Stomach (tissue), 19 donors: ENCODE measurements at places on chromosomes 11 and 22. TPM values are rescaled to one million over a fixed set of nuclear protein-coding genes. Genes with fewer than 3 reads are reported as not detected.

The SERPING1 gene
- total RNA-seq = 204 TPM

The PDGFD gene
- total RNA-seq = not detected

The JAM3 gene
- 83.4 TPM for total RNA-seq

DNA sequence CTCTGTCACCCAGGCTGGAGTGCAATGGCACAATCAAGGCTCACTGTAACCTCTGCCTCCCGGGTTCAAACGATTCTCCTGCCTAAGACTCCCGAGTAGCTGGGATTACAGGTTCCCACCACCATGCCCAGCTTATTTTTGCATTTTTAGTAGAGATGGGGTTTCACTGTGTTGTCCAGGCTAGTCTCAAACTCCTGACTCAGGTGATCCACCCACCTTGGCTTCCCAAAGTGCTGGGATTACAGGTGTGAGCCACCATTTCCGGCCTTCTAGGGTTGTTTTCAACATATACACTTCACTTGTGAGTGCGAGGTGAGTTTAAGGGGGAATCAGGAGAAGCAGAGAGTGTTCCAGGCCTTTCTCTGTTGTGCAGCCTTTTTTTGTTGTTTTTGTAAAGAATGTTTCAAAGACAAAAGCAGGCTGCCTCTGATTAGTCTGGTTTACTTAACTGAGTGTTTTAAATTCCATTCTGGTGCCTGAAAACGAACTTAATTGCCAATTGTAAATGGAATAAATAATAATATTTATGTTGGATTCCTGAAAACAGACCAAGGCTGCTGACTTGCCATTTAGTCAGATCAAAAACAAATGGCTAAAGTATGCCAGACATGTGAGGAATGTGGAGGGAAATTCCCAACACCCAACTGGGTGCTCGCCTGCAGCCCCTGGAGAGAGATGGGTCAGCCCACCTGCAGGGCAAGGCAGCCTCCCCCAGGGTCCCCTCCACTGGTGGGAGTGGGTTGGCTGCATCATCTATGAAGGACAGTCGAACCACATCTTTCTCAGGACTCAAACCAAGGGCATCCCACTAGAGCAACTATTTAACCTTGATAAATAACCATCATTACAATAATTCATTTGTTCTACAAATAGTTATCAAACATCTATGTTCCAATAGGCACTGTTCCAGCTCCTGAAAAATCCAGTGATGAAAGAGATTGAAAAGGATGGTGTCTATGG, 4.6 kb upstream of the RANGAP1 start:
- DNase-seq = no peak
- peak overlapping the region; percentile 37 for H3K27ac ChIP-seq
- no peaks in the 10 kb centered on the region for H3K36me3 ChIP-seq
- no peaks in the 10 kb centered on the region for H3K27me3 ChIP-seq
- H3K4me1 ChIP-seq = peaks cover 31% of the 10 kb centered on the region

DNA sequence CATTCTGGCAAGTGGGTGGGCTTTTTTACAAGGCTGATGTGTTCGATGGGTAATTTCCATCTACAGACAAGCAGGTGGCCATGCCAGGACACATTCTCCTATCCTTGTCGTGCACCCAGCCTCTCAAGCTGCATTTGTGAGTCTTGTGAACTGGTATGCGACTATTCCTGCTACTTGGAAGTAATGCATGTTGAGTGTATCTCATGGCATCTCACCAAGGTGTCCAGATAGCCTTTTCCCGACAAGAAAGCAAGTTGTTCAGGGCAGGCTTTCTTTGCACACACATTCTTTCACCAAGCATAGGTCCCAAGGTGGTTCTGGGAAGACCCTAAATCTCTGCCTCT, 18.8 kb upstream of the SYT13 start:
- no peak overlapping the region for H3K27ac ChIP-seq
- no peak for DNase-seq
- no peak overlapping the region for H3K4me3 ChIP-seq
- no peaks in the 10 kb centered on the region for H3K36me3 ChIP-seq
- no peaks in the 10 kb centered on the region for H3K27me3 ChIP-seq
- H3K4me1 ChIP-seq = no peaks in the 10 kb centered on the region

- DNase-seq = peak; percentile 70
- H3K27me3 ChIP-seq = no peaks in the 10 kb centered on the region
- no peak overlapping the region for H3K27ac ChIP-seq
These were observed 541.9 kb upstream of the CCDC90B start for GRCh38 chr11:83827940-83828554.

DNA sequence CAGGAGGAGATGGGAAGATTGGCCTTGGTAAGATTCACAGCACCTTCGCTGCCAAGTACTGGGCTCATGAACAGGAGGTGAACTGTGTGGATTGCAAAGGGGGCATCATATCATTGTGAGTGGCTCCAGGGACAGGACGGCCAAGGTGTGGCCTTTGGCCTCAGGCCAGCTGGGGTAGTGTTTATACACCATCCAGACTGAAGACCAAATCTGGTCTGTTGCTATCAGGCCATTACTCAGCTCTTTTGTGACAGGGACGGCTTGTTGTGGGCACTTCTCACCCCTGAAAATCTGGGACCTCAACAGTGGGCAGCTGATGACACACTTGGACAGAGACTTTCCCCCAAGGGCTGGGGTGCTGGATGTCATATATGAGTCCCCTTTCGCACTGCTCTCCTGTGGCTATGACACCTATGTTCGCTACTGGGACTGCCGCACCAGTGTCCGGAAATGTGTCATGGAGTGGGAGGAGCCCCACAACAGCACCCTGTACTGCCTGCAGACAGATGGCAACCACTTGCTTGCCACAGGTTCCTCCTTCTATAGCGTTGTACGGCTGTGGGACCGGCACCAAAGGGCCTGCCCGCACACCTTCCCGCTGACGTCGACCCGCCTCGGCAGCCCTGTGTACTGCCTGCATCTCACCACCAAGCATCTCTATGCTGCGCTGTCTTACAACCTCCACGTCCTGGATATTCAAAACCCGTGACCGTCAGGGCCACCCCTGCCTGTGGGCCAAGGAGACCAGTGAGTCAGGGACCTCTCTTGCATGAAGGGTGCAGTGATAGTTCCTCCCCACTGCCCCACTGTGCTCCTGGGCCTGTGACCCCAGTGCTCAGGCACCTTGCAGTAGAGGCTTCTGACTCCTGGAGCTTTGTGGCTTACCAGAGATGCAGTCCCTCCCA, 83.6 kb downstream of the BCR start:
- peaks cover 84% of the 10 kb centered on the region for H3K36me3 ChIP-seq
- peaks cover 16% of the 10 kb centered on the region for H3K4me1 ChIP-seq
- DNase-seq = no peak
- H3K27ac ChIP-seq = peak overlapping the region; percentile 78
- no peak overlapping the region for H3K4me3 ChIP-seq
- no peaks in the 10 kb centered on the region for H3K27me3 ChIP-seq
